ENCODE measurements at places on chromosomes 11 and 22. TPM values are rescaled to one million over a fixed set of nuclear protein-coding genes. Genes with fewer than 3 reads are reported as not detected.

ANGPTL5 gene
- 0.12 TPM for total RNA-seq

UBQLN3 gene
- not detected for total RNA-seq

BATF2 gene
- total RNA-seq = 17.4 TPM

NELL1 gene
- 0.09 TPM for total RNA-seq

JAML gene
- total RNA-seq = 4.9 TPM

FAM181B gene
- 0.61 TPM for total RNA-seq

BTBD18 gene
- not detected for total RNA-seq

OR52A1 gene
- not detected for total RNA-seq

SLC15A3 gene
- total RNA-seq = 8.6 TPM

FJX1 gene
- total RNA-seq = not detected

IGLL1 gene
- total RNA-seq = not detected

SMC1B gene
- total RNA-seq = not detected

KCNJ1 gene
- not detected for total RNA-seq

ENTHD1 gene
- not detected for total RNA-seq

CCDC73 gene
- total RNA-seq = not detected

DNAJB13 gene
- not detected for total RNA-seq

ROBO4 gene
- 4.8 TPM for total RNA-seq

PLET1 gene
- total RNA-seq = not detected

GRAMD4 gene
- total RNA-seq = 213 TPM

PHF21A gene
- total RNA-seq = 24.5 TPM

KRTAP5-11 gene
- total RNA-seq = not detected

C11orf42 gene
- not detected for total RNA-seq

CARNS1 gene
- 0.61 TPM for total RNA-seq

ELFN2 gene
- 0.20 TPM for total RNA-seq

INSC gene
- 2.2 TPM for total RNA-seq

TEX12 gene
- 0.39 TPM for total RNA-seq

MS4A2 gene
- total RNA-seq = 2.9 TPM

Data from left colon (tissue), 2 donors.